ENCODE measurements at places on chromosomes 12 and 14.

DNA sequence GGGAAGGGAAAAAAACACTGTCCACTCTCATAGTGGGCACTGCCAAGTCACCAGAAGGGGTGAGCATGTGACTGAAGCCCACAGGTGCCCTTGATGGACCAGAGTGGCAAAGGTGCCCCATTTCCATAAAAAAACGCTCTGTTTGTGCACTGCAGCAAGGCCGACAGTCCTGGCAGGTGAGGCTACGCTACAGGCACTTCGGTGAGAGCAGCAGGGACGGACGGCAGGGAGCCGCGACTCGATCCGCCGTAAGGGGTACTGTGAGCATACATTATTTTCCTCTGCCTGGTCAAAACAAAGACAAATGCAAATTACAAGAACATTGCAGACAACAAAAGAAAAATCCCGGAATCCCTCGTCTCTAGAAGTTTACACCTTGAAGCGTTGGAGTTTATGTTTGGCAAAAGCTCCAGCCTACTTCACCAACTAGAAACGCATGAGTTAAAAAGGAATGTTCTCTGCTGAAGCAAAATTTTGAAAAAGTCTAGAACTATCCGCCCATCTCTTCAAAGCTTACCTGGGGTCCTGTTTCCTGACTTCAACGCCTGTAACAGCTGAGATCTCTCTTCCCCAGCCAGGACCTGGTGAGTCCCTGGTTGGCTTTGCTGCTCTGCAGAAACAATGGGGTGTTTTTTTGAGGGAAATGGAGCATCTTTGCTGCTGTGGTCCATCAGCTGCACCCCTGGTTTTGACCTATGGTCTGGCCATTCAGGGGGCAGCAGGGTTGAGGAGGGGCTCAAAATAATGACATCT, 52.9 kb upstream of the RFLNA start:
- no peak for DNase-seq

- no peak for DNase-seq
Observed at GRCh38 chr14:101828046-101828445, 66.5 kb downstream of the PPP2R5C start.

DNA sequence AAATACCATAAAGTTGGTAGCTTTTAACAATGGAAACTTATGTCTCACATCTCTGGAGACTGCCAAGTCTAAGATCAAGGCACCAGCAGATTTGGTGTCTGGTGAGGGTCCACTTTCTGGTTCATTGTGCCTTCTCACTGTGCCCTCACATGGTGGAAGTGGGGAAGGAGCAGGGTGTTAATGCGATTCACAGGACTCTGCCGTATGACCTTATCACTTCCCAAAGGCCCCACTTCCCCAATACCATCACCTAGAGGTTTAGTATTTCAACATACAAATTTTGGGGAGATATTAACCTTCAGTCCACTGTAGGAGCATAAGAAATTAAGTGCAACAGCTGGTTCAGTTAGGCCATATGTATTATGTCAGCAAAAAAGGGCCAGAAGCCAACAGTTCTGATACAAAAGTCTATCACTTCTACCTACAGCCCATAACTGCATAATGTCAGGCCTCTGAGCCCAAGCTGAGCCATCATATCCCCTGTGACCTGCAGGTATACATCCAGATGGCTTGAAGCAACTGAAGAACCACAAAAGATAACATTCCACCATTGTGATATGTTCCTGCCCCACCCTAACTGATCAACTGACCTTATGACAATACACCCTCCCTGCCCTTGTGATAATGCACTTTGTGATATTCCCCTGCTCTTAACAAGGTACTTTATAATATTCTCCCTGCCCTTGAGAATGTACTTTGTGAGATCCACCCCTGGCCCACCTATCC, 24.7 kb downstream of the DDHD1 start:
- DNase-seq, result no peak

- no peak for DNase-seq
Observed at GRCh38 chr14:104350463-104351185, 212.2 kb downstream of the KIF26A start.

DNA sequence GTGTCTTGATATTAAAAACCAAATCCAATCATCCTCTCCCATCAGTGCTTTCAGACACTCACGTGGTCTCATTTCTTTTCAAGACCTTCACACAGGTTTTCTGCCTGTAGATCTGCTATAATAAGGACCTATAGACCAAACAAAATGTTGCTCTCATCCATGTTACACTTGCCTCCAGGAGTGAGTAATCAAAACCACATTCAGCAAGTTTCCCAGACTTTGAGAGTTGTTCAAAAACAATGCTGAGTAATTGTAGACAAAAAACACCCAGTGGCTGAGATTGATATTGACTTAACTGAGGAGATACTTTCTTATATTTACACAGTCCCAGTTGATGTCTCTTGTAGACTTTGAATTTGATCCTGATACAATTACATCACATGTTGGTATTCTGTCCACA, 383.1 kb downstream of the TMEM132D start:
- no peak for DNase-seq

DNA sequence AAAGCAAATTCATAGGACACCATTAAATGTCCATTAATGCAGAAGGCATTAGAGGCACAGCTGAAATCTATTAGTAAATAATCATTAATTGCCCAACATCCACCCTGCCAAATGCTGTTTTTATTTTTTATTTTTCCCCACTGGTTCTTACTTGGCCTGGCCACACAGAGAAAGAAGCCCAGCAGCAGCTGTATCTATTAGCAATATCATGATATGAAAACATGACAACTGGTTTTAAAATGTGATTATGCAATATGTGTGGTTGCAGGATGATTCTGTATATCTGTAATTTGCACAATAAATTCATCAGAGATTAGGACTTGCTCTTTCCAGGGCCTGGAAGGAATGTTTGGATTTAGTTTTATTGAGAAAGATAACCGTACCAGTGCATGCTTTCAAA, 44.9 kb downstream of the SIX6 start:
- DNase-seq, result no peak

- no peak for DNase-seq
Observed at GRCh38 chr12:32706335-32707024, 27.4 kb downstream of the DNM1L start.

- no peak for DNase-seq
Observed at GRCh38 chr12:99444859-99445316, 202.7 kb upstream of the GARIN6 start.

DNA sequence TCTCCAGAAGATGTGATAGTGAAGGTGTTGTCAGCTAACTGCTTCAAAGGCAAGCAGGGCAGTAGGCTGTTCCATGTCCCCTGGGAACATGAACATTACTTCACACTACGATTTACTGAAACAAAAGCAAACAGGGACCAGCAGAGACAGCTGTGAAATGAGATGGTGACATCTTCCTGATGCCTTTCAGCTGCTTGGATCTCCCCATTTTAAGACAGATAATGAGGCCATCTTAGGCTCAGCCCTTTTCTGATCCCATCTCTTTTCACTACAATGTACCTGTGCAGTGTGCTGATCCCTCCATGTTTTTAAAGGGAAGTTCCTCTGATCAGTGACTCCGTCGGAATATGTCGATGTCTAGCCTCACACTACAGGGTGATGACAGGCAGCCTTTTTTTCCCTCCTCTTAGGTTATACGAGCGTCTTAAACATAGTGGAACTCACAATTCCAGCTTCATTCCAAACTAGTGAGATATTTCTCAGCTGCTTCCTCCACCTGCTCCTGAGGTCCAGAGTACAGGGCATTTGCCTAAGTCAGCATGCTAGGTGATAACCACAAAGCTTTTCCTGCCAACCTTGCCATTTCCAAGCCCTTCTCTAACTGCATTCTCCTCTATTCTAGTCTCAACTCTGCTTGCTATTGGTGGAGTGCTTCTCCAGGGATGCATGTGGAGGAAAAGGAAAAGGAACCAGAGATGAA, 87.6 kb upstream of the EGLN3 start:
- DNase-seq, result no peak

All from Panc1 (cell line).